Hematopoietic multipotent progenitor cell (in vitro differentiated cells): ENCODE measurements at places on chromosomes 6 and 20. TPM values are rescaled to one million over a fixed set of nuclear protein-coding genes. Genes with fewer than 3 reads are reported as not detected.

- DNase-seq, result no peak
Measured at GRCh38 chr6:38522322-38522721, 117.4 kb downstream of the BTBD9 start.

- no peak for DNase-seq
Measured at GRCh38 chr6:53441761-53442160, 93.0 kb upstream of the ELOVL5 start.

DNA sequence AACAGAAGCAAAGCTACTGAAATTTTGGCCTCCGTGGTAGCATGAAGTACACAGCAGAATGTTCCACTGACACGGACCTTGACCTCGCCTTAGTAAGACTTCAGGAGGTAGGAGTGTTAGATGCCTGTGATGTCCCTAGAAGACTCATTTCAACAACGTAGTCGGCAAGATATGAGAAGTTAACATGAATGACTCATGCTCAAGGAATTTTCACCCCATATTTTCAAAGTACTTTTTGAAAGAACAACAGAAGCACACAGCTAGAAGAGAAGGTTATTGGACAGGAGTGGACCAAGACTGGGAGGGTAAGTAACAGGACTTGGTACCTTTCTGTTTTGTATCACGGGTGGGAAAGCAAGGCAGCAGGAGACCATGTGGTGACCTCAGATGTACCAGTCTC, 78.0 kb downstream of the DZANK1 start:
- no peak for DNase-seq

- no peak for DNase-seq
Measured at GRCh38 chr6:168139121-168139520, 60.1 kb upstream of the FRMD1 start.

DNA sequence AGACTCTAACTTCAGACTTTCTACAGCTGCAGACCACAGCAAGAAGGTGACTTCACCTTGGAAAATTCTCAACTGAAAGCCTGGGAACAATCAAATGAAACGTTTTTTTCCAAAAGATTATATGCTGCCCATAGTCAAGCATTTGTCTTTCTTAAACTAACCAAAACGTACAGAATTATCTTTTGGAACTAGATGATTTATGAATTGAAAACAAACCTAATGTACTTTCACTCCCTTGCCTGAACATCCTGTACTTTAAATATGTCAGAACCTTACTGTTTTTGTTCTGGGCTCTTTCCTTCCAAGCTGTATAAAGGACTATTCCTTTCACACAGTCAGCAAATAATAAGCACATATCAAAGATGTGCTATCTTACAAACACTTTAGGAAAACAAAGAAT, 62.4 kb upstream of the TNFAIP3 start:
- no peak for DNase-seq

GRCh38 chr6:22019857-22020256, 277.0 kb downstream of the PRL start:
- DNase-seq, result no peak

DNA sequence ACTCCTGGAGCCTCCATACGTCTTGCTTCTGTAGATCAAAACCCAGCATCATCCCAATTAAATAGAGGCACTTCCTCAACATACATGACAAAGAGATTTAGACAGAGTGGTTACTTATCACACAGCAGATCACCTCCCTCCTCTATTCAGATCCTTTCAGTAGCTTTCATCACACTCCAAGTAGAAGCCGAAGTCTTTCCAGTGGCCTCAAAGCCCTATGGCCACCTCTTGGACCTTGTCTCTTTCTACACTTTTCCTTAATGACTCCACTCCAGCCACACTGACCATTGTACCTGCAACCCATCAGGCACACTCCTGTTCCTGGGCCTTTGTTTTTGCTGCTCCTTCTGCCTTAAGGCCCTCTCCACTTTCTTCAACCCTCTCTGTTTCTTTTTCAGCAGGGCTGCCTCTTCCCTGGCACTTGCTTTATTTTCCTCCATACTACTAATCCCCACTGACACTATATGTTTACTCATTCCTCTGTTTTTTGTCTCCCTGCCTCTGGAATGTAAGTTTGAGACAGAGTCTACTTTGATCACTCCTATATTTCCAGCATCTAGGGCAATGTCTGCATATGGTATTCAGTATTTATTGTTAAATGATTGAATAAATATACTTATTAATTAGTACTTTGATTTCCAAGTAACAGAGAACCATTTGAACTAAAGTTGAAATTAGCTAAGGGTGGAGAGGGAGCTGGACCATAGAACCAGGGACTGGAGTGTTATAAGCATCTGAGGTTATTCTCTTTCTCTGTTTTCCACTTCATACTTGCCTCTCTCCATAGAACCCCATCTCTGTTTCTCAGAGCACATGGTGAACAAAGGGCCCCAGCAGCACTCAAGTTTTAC, 43.4 kb upstream of the TRAM2 start:
- no peak for DNase-seq

DNA sequence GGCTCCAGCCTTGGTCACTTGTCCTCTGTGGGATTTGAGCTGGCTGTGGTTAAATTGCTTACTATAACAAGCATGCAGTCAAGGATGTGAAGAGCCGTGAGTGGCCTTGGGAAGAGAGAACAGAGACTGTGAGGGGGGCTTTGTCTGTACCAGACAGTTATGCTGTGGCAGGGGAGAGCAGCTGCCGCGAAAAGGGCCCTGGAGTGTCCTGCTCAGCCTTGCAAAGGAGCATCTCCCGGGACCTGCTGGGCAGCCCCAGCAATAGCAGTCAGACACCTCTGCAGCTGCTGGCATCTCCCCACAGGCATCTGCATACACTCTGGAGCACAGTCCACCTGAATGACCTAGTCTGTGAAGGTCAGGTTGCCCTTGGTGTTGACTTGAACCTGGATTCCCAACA, 6.3 kb downstream of the EBF4 start:
- DNase-seq, result no peak

DNA sequence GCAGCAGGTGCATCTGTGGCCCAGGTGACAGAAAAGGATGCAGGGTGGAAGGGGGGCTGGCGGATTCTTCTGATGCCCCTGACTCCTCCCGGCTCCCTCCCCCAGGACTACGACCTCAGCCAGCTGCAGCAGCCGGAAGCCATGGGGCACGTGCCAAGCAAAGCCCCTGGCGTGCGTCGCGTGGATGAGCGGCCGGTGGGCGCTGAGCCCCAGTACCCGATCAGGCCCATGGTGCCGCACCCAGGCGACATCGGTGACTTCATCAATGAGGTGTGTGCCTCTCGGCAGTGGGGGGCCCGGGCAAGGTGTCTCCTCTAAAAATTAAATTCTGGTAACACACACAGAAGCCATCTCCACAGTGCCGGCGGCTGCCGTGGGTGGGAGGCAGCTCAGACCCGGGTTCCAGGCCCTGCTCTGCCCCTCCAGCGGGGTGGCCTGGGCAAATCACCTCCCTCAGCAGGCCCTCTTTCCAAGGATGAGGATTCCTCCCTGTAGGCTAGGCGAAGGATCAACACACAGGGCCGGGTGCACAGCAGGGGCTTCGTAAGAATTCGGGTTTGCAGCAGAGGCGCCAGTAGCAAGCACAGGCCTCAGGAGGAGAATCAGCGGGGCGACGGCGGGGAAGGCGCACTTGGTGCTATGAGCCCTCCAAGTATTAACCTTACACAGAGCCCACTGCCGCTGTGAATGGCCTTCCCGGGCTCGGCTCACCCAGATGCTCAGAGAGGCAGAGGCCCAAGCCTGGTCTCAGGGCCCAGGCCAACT, 131.5 kb downstream of the TAF4 start:
- DNase-seq, result no peak

DNA sequence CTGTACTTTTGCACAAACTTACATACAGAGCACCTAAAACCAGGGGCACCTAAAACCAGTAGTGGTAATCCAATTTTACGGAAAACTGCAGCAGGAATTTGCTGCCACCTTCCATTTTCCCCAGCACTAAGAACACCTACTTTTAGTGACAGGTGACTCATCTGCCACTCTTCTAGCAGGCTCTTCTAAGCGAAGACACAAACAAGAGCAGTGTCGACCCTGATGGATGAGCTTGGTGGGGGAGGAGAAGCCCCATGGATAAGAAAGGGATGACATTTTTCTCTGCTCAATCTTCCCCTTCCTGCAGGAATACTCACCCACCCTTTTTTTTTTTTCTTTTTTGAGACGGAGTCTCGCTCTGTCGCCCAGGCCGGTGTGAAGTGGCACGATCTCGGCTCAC, 116.9 kb downstream of the GMPR start:
- DNase-seq, result no peak

GRCh38 chr6:2478200-2478599, 232.8 kb upstream of the GMDS start:
- DNase-seq, result no peak

DNA sequence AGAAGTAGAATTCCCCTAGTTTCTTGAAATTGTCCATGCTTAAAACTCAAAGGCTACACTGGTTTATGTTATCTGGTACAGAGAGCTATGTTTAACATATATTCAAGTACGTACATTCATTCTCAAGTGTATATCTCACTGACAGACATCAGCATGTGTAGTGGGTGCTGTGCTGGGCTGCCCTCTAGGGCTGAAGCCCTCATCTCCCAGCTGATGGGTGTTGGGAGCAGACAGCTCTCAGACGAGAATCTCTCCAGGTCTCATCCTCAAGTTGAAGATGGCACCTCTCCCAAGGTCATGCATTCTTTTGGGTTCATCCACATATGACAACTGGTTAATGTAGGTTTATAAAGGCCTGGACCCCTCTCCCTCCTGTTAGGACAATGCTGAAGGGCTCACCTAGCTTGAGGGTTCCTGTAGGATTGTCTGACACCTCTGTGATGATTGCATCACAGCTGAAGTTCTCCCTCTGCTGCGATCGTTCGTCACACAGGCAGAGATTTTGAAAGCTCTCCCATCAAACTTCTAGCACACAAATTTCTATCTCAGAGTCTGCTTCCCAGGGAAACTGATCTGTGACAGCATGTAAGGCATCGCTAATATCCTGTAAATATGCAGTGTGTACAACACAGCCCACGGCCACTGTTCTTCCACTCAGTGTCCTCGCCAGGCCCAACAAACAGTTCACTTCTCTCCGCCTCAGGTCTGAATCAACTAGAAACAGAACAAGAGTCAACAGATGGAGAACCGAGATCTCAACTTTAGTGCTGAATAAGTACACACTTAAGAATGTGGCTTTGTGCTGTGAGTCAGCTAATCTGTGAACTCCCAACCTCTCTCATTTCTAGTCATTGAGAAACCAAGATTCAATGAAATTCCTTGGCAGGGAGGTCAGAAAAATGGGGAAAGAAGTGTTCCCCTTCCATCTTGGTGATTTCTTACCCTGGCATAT, 43.2 kb downstream of the PREP start:
- DNase-seq, result no peak

Gene TINAG
- not detected for total RNA-seq

Gene SALL4
- 3.5 TPM for total RNA-seq

Gene TMX4
- total RNA-seq, result 21.3 TPM

Gene DEFB110
- total RNA-seq, result not detected

Gene SIRPB2
- total RNA-seq, result 1.3 TPM

Gene SLC22A3
- total RNA-seq, result under 0.01 TPM

Gene SPATA25
- total RNA-seq, result 5.9 TPM
